Activated naive CD4-positive, alpha-beta T cell treated with anti-CD3 and anti-CD28 coated beads for 36 hours (primary cell): ENCODE measurements at places on chromosomes 3 and 15. TPM values are rescaled to one million over a fixed set of nuclear protein-coding genes. Genes with fewer than 3 reads are reported as not detected.

The AMIGO3 gene
- not detected for total RNA-seq

DNA sequence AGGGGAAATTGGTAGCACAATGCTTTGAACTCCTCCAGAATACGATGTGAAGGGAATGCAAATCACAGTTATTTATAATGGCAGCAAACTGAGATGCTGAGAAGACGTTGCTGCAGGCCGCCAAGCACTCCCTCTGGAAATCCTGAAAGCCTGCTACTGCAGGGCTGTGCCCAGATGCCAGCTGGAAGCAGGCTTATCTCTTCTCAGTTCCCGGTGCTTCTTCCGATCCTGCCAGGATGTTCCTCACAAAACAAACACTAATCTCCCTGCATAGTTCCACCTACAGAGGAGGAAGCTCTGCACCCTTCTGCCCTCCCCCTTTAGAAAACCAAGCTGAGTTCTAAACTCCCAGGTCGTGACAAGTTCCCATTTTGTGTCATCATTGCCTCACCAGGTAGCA is 201.7 kb upstream of the BCL6 start:
- H3K4me3 ChIP-seq: no peak overlapping the region
- H3K27me3 ChIP-seq: no peaks in the 10 kb centered on the region
- no peak for DNase-seq
- no peak overlapping the region for H3K27ac ChIP-seq
- no peaks in the 10 kb centered on the region for H3K36me3 ChIP-seq
- H3K4me1 ChIP-seq: peaks cover 4% of the 10 kb centered on the region

- peaks cover 12% of the 10 kb centered on the region for H3K27me3 ChIP-seq
- DNase-seq: no peak
- no peaks in the 10 kb centered on the region for H3K36me3 ChIP-seq
- H3K4me3 ChIP-seq: no peak overlapping the region
- no peaks in the 10 kb centered on the region for H3K4me1 ChIP-seq
Measured at GRCh38 chr3:186013312-186013711, 75.5 kb upstream of the TRA2B start.

GRCh38 chr3:149042789-149043386 is 43.4 kb downstream of the HLTF start:
- no peaks in the 10 kb centered on the region for H3K27me3 ChIP-seq
- no peak overlapping the region for H3K4me3 ChIP-seq
- no peak for DNase-seq
- H3K4me1 ChIP-seq: peaks cover 15% of the 10 kb centered on the region
- no peak overlapping the region for H3K27ac ChIP-seq
- H3K36me3 ChIP-seq: peaks cover 27% of the 10 kb centered on the region

The DLEC1 gene
- total RNA-seq: 0.19 TPM

- H3K36me3 ChIP-seq: peaks cover 7% of the 10 kb centered on the region
- no peak overlapping the region for H3K4me3 ChIP-seq
- H3K4me1 ChIP-seq: peaks cover 38% of the 10 kb centered on the region
- H3K27me3 ChIP-seq: no peaks in the 10 kb centered on the region
Measured at GRCh38 chr15:56199038-56199437, 44.6 kb downstream of the RFX7 start.

- H3K27me3 ChIP-seq: peaks cover 3% of the 10 kb centered on the region
- DNase-seq: no peak
- H3K27ac ChIP-seq: no peak overlapping the region
Measured at GRCh38 chr3:72082776-72083462, 298.0 kb upstream of the PROK2 start.

The GRIP2 gene
- total RNA-seq: not detected

The ANKRD63 gene
- total RNA-seq: not detected

The LCTL gene
- total RNA-seq: not detected

The GOLGA8Q gene
- 0.29 TPM for total RNA-seq

DNA sequence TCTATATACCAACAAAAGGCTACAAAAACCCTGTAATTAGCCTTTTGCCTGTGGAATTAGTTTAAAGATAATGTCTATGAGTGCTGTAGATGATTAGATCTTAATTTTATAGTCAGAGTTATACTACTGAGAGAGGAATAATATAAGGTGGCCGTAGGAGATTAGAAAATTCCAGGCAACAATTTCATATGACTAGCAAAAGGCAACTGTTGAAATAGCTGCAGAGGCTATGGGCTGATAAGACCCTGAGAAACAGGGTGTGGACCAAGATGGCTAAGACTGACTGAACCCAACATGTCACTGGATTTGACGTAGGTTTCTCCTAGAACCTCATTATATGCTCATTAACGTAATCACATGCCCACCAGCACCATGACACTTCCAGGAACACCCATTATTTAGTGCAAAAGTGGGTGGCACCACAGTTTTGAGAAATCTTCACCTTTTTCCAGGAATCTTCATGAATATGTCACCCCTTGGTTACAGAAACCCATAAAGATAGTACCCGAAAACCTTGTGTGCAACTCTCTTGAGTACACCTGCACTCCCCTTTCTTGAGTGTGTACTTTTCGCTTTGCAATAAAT is 29.1 kb upstream of the SCG3 start:
- H3K4me3 ChIP-seq: no peak overlapping the region
- no peaks in the 10 kb centered on the region for H3K27me3 ChIP-seq
- H3K4me1 ChIP-seq: no peaks in the 10 kb centered on the region
- no peak for DNase-seq
- no peaks in the 10 kb centered on the region for H3K36me3 ChIP-seq

DNA sequence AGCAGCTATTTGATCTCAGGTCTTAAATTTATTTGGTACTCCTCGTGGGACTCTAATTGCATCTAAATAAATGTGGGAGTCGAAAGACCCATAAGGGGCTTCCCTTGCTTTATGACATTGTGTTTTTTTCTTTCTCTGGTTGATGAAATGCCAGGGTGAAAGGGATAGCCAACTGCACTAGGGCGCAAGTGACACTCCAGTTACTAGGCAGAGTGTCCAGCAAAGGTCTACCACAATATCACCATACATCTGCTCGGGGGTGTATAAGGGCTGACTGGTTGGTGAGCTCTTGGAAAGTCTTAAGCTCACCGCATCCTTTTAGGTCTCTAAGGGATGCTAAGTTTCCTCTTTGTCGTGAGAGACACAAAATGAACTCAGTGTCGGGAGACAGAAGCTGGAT is 54.0 kb downstream of the PGBD4 start:
- no peak overlapping the region for H3K27ac ChIP-seq
- DNase-seq: no peak
- H3K4me1 ChIP-seq: peaks cover 6% of the 10 kb centered on the region

The IGSF10 gene
- total RNA-seq: not detected

GRCh38 chr3:63556401-63556800 is 96.1 kb upstream of the SNTN start:
- no peak overlapping the region for H3K27ac ChIP-seq
- H3K27me3 ChIP-seq: peaks cover 2% of the 10 kb centered on the region
- H3K4me1 ChIP-seq: no peaks in the 10 kb centered on the region

- H3K27ac ChIP-seq: no peak overlapping the region
- DNase-seq: no peak
- no peak overlapping the region for H3K4me3 ChIP-seq
- H3K4me1 ChIP-seq: peaks cover 8% of the 10 kb centered on the region
Measured at GRCh38 chr3:72193771-72194430, 409.0 kb upstream of the PROK2 start.

- H3K4me3 ChIP-seq: no peak overlapping the region
- no peak overlapping the region for H3K27ac ChIP-seq
- H3K36me3 ChIP-seq: no peaks in the 10 kb centered on the region
- H3K4me1 ChIP-seq: peaks cover 16% of the 10 kb centered on the region
- H3K27me3 ChIP-seq: no peaks in the 10 kb centered on the region
Measured at GRCh38 chr3:42117175-42118008, 26.2 kb downstream of the TRAK1 start.

- H3K4me1 ChIP-seq: peaks cover 9% of the 10 kb centered on the region
- no peaks in the 10 kb centered on the region for H3K36me3 ChIP-seq
- peak; percentile 8 for DNase-seq
- peaks cover 31% of the 10 kb centered on the region for H3K27me3 ChIP-seq
Measured at GRCh38 chr15:53978253-53978906, at the start of gene UNC13C. TSS of gene UNC13C (plus strand) at chr15:53978441. CDS start at chr15:54012904, 34,463 bp downstream.

DNA sequence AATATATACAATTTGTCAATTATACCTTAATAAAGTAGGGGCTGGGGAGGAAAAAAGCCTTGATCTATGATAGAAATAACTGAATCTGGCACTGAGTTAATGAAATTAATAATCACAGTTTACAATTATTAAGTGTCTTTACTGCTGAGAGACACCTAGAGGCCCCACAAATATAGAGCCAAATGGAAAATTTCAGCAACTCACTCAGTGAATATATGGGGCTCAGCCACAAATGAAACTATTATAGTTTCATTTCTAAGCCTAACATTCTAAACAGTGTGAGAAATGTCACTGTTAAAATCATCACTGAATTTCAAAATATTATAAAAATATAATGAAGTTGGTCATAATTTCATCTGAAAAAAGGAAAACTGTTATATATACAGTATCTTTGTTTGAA is 40.3 kb downstream of the GNB4 start:
- no peaks in the 10 kb centered on the region for H3K4me1 ChIP-seq
- H3K27me3 ChIP-seq: no peaks in the 10 kb centered on the region
- no peak overlapping the region for H3K4me3 ChIP-seq
- no peaks in the 10 kb centered on the region for H3K36me3 ChIP-seq

The ZNF774 gene
- total RNA-seq: 0.95 TPM

The CCR9 gene
- total RNA-seq: not detected

The CGGBP1 gene
- total RNA-seq: 91.9 TPM

The BCHE gene
- not detected for total RNA-seq

DNA sequence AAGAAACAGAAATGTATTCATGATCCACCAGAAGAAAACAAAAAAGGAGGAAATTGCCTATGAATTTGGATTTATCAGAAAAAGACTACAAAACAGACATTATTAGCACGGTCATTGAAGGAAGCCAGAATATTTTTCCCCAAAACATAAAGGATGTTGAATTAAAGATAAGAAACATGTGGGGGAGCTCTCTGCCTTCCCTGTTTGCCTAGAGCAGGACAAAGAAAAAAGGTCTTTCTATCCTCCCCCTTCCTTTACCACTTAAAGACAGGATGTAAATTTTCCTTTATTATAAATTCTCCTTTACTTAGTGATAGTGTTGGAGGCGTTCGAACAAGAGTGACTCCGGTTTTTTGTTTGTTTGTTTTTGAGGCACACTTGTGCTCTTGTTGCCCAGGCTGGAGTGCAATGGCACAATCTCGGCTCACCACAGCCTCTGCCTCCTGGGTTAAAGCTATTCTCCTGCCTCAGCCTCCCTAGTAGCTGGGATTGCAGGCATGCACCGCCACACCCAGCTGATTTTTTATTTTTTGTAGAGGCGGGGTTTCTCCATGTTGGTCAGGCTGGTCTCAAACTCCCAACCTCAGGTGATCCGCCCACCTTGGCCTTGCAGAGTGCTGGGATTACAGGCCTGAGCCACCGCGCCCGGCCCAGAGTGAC is 14.9 kb upstream of the RPN1 start:
- H3K27ac ChIP-seq: no peak overlapping the region
- no peak for DNase-seq
- H3K4me3 ChIP-seq: no peak overlapping the region
- no peaks in the 10 kb centered on the region for H3K27me3 ChIP-seq

DNA sequence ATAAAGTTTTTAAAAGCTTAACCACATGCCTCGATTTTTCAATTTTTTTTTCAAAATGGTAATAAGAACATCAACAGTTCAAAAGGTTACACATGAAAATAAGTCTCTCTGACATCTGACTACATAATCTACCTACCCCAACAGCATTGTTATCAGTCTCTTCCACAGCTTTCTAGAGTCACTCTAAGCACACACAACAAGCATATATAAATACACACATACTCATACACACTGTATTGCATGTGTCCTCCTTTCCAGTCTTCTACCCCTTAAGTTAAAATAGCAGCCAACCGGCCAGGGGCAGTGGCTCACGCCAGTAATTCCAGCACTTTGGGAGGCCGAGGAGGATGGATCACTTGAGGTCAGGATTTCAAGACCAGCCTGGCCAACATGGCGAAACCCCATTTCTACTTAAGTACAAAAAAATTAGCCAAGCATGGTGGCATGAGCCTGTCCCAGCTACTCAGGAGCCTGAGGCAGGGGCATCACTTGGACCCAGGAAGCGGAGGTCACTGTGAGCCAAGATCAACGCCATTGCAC is 12.2 kb downstream of the TBL1XR1 start:
- no peaks in the 10 kb centered on the region for H3K27me3 ChIP-seq
- no peak for DNase-seq
- peaks cover 2% of the 10 kb centered on the region for H3K36me3 ChIP-seq
- peak overlapping the region; percentile 15 for H3K27ac ChIP-seq

The GDPGP1 gene
- total RNA-seq: 1.5 TPM

The RETNLB gene
- not detected for total RNA-seq

The IMPG2 gene
- 0.07 TPM for total RNA-seq

DNA sequence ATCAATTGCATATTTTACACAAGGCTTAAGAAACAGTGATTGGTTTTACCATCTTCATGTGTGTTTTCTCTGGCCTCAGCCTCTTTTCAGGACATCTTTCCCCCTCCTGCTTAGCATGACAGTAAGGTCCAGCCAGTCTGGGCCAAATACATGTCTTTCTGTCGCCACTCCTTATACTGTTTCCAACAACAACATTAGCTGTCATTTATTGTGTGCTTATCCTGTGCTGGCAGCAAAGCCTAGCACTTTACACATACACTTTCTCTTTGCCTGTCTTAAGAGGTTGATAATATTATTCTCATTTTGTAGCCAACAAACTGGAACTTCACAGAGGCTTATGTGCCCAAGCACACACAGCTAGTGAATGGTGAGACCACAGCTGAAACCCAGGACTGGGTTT is 37.8 kb downstream of the B3GALNT1 start:
- H3K4me1 ChIP-seq: peaks cover 4% of the 10 kb centered on the region
- DNase-seq: no peak
- H3K36me3 ChIP-seq: no peaks in the 10 kb centered on the region
- H3K27ac ChIP-seq: no peak overlapping the region
- H3K27me3 ChIP-seq: no peaks in the 10 kb centered on the region
- H3K4me3 ChIP-seq: no peak overlapping the region

DNA sequence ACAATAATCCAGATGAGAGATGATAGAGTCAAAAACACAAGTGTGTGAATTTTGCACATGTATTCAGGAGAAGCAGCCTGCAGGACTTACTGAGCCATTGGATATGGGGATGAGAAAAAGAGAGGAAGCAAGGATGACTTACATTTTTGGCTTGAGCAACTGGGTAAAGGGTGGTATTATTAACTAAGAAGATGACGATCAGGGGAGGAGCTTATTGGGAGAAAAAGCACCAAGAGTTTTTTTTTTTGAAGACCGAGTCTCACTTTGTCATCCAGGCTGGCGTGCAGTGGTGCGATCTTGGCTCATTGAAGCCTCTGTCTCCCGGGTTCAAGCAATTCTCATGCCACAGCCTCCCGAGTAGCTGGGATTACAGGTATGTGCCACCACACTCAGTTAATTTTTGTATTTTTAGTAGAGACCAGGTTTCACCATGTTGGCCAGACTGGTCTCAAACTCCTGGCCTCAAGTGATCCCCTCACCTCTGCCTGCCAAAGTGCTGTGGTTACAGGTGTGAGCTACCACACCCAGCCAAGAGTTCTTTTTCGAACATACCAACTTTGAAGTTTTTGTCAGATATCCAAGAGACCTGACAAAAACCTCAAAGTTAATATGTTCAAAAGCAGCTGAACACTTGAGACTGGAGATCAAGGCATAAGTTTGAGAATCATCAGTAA is 14.8 kb upstream of the SH3BP5 start:
- H3K4me1 ChIP-seq: peaks cover 40% of the 10 kb centered on the region
- DNase-seq: no peak
- no peak overlapping the region for H3K27ac ChIP-seq
- peaks cover 4% of the 10 kb centered on the region for H3K36me3 ChIP-seq
- no peak overlapping the region for H3K4me3 ChIP-seq

- H3K36me3 ChIP-seq: no peaks in the 10 kb centered on the region
- H3K4me1 ChIP-seq: no peaks in the 10 kb centered on the region
- H3K27me3 ChIP-seq: no peaks in the 10 kb centered on the region
- H3K27ac ChIP-seq: no peak overlapping the region
Measured at GRCh38 chr3:49461443-49462171, 8.5 kb upstream of the DAG1 start.
